ENCODE measurements at places on chromosomes 6 and 20. TPM values are rescaled to one million over a fixed set of nuclear protein-coding genes. Genes with fewer than 3 reads are reported as not detected.
A peak's percentile ranks its signal among the peaks of the same experiment; 100 is the strongest.

- no peak for DNase-seq
Measured at GRCh38 chr6:80331974-80332373, 225.5 kb downstream of the BCKDHB start.

DNA sequence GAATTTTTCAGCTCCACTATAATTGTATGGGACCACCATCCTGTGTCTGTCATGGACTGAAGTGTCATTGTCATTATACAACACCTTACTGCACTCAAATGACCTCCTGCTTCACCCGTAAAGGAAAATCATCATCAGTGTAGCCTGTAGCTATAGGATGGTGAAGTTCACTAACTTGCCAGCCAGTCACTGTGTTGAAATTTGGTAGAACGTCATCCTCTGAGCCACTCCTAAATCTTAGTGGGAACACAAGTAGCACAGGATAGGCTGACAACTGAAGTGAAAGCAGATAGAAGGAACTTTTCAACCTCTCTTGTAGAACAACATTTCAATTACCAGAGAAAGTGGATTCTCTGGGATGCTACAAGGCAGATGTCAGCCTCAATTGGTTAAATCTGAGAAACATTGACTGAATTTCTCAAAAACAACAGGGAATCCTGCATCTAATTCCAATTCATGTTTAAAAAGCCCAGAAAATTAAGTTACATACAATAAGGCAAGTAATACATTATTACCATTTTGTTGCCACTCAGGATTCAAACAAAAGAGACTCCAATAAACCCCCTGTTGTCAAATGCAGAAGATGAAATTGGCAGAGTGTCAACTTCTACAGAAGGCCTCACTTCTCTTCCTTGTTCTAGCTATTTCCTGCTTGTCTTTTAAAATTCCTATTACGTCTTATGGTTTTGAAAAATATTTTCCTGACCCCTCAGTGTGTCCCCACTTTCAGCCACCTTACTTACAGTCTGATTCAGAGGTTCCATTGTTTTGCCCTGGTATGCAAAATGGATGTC lies 647.9 kb upstream of the AGPAT4 start:
- peak; percentile 9 for DNase-seq

- DNase-seq, result no peak
Measured at GRCh38 chr6:84447651-84448050, 220.2 kb upstream of the CEP162 start.

HIVEP1 gene
- 7.2 TPM for total RNA-seq

Measured in H4 (cell line).